ENCODE measurements at places on chromosomes 16 and 17. TPM values are rescaled to one million over a fixed set of nuclear protein-coding genes. Genes with fewer than 3 reads are reported as not detected.

The BLMH gene
- 26.1 TPM for polyA plus RNA-seq

DNA sequence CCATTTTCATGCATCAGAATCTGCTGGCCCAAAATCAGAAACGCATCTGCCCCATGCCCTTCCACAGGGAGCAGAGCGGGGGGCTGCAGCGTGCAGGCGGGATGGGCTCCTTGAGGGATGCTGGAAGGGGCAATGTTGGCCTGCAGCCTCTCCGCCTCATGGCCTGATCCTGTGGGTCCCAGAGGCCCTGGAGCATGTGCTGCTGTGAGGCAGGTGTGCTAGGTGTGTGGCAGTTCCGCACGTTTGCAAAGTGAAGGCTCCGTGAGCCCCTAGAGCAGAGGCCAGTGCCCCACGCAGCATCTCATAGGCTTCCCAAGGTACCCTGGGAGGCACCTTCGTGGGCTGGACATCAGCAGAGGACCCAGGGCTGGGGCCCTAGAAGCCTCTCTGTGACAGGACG lies 36.4 kb upstream of the CDH15 start:
- DNase-seq: no peak

The EZH1 gene
- 31.9 TPM for polyA plus RNA-seq

GRCh38 chr17:78876094-78876597 lies 26.9 kb downstream of the CEP295NL start:
- no peak for DNase-seq

The CES1 gene
- 15.0 TPM for polyA plus RNA-seq

DNA sequence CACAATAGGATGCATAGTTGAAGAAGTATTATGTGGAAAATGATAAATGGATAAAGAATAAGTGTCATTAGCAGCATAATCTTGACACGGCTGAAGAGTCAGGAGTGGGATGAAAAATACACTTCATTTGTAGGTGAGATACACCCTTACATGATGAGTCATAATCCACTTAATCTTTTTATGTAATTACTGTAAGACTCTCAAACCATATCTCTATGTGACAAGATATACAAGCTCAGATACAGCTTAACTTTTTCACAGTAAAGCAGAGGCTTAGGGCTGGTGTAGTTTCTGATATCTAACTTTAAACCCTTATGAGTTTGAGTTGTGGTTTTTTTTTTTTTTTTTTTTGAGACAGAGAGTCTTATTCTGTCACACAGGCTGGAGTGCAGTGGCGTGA lies 101.2 kb downstream of the FTO start:
- DNase-seq: no peak

The DHX58 gene
- polyA plus RNA-seq: 8.0 TPM

- DNase-seq: no peak
These were observed 38.2 kb downstream of the IL4R start for GRCh38 chr16:27351989-27352388.

GRCh38 chr16:20903116-20903898 lies 2.7 kb downstream of the LYRM1 start:
- DNase-seq: no peak

DNA sequence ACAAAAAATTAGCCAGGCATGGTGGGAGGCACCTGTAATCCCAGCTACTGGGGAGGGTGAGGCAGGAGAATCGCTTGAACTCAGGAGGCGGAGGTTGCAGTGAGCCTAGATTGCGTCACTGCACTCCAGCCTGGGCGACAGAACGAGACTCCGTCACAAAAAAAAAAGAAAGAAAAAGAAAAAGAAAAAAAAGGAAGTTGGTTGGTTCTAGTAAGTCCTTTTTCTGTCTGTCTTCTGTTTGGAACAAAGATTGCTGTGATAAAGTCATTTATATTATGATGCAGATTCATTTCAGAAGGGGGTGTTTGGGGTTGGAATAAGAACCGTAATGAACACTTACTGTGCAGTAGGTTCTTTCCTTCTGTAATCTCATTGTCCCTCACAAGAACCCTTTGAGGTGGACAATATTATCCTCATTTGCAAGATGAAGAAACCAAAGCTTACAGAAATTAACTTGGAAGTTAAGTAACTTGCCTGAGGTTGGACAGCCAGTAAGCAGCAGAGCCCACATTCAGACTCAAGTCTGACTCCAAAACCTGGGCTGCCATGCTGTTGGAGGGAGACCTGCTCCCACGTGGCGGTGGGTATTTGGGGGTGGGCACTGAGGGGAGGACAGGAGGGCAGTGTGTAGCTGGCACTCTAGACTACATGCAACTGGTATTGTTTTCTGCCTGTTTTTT lies 10.3 kb downstream of the MINK1 start:
- no peak for DNase-seq

- no peak for DNase-seq
These were observed 33.5 kb downstream of the KCNJ2 start for GRCh38 chr17:70202840-70203239.

The CFAP97D1 gene
- polyA plus RNA-seq: 0.03 TPM

The KRT12 gene
- polyA plus RNA-seq: not detected

DNA sequence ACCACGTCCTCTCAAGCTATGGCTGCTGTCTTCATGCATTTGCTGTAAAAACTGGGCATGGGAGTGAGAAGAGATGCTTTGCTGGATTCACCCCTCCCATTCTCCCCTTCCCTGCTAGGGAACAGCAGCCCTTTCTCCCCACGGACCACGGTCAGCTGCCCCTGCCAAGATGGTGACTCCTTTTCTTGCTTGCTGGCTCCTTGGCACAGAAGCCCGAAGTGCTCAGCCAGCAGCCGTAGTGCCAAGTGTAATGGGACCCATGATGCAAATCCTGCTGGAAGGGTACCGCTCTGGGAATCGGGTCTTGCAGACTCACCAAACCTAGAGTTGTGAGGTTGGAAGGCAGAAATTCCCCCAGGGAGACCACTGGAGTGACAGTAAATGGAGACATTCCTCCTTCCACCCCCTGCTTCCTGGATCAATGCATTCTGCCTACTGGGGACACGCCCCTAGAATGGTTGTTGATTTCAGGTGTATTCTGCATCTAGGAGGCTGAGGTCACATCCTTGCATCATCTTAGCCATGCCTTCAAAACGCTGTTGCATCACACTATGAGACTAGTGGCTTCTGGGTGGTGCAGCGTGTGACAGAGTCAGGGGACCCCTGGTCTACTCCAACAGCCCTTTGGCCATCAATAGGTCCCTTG lies 63.0 kb upstream of the CBX4 start:
- no peak for DNase-seq

- no peak for DNase-seq
These were observed 39.0 kb upstream of the AKAP1 start for GRCh38 chr17:57045868-57046704.

DNA sequence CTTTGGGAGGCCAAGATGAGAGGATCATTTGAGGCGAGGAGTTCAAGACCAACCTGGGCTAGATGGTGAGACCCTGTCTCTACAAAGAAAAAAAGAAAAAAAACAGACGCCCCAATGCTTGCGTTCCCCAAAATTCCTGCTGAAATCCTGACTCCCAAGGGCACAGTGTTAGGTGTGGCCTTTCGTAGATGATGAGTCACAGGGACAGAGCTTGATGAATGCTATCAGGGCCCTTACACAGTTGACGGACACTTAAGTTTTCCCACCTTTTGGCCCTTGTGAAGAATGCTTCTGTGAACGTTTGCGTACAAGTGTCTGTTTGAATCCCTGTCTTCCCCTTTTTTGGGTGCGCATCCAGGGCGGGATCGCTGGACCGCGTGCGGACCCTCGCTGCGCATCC lies 16.5 kb upstream of the ZNF750 start:
- no peak for DNase-seq

DNA sequence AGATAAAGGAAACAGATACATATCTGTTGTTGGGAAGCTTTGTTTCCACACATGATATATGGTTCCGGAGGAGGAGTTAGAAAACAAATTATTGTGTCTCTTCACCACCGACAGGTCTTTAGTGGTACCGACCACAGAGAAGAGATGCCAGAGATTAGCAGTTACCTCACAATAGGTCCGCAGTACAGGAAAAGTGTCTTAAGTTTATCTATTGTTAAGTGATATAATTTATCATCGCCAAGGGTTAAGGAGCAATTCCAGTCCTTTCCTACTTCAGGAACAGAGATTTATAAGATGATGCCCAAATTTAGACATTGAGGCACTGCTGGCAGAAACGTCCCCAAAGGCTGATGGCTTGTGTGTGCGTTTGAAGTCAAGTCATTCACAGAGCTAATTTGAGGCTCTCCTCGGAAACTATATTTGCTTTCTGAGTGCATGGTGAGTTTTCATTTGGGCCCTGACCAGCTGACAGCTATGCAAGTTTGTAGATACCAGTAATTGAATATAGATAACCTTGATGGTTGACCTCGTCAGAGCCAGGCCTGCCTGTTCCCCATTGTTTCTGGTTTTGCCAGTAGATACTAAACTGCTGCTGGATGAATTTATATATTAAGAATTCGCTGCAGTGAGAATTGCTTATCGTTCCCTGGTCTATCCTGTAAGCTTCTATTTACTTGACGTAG lies 196.4 kb upstream of the IRX3 start:
- DNase-seq: no peak

DNA sequence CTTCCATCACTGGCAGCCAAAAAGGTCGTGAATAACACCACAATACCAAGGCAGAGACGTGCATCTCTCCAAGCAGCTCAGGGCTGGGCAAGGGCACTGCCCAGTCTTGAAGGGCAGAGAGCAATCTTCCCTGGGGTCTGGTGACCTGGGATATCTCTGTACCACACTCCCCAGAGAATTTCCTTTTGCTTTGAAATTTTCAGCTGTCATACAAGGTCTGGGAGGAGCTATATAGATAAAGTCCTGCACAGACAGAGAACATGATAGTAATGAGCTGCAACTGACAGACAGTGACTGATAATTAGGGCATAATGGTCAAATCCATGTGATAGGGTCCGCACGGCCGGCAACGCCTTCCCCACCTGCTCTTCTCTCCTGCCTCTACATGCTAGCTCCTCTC lies 68.2 kb downstream of the DYNLRB2 start:
- no peak for DNase-seq

The SIRT7 gene
- polyA plus RNA-seq: 4.4 TPM

The SERPINF2 gene
- polyA plus RNA-seq: 0.06 TPM

DNA sequence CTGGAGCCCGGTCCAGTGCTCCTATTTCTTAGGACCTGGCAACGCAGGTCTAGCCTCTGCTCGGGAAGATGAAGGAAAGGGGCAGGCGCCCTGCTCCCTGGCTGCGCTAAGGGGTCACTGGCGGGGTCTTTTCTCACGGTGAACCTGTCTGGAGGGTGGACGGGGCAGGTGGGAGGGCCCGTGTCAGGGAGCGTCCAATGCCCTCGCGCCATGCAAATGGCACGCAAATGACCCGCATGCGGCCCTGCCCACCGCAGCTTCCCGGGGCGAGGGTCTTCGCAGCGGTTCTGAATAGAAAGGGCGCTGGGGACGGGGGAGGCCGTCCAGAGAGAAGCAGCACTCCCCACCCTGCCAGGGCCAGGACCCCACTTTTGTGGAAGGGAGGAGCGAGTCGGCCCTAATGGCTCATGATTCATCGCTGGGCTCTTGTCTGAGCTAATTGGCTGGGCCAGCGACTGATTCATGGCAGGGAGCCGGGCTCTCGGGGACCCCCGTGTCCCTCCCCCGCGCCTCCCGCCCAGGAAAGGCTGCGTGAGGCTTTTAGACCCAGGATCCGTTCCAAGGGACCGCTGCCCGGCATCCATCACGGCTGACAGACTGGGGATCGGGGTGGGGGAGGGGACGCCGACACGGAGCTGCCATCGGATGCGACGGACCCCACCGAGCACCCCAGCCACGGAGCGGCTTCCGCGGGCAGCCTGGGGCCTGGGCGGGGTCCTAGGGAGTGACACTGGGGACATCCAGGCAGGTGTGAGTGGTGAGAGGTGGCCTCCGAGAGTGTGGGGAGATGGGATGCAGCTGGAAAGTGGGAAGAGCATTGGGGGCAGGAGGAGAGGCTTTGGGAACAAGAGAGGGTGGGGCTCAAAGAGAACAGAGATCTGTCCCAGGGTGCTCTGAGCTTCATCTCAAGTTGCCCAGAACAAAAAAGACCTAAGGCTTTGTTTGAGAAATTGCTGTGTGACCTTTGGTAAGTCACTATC lies 25.0 kb upstream of the NGFR start:
- no peak for DNase-seq

The ABCC12 gene
- polyA plus RNA-seq: not detected
